ENCODE measurements at places on chromosomes 6 and 20.

DNA sequence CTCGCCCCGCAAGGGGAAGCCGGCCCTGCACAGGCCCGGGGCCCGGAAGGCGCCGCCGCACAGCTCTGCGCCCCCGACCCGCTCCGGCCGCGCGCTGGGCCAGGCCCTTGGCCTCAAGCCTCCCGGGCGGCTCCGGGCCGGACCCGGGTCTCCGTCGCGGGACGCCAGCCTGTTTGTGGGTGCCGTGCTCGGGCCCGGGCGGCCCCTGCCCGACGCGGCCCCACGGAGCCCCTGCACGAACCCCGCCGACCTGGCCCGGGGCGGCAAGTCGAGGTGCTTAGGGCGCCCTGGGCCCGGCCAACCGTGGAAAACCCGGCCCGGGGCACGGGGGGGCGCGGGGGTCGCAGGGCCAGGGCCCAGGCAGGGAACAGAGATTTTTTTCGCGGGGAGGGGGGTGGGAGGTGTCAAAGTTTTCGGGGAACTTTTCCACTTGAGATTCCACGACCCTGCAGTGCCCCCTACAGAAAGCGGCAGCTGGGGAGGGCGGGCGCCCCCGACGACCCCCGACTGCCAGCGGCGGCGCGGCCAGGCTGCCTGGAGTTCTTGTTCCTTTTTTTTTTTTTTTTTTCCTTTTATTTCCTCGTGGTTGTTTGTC lies 805 bp upstream of the STX16 start:
- DNase-seq, result no peak

DNA sequence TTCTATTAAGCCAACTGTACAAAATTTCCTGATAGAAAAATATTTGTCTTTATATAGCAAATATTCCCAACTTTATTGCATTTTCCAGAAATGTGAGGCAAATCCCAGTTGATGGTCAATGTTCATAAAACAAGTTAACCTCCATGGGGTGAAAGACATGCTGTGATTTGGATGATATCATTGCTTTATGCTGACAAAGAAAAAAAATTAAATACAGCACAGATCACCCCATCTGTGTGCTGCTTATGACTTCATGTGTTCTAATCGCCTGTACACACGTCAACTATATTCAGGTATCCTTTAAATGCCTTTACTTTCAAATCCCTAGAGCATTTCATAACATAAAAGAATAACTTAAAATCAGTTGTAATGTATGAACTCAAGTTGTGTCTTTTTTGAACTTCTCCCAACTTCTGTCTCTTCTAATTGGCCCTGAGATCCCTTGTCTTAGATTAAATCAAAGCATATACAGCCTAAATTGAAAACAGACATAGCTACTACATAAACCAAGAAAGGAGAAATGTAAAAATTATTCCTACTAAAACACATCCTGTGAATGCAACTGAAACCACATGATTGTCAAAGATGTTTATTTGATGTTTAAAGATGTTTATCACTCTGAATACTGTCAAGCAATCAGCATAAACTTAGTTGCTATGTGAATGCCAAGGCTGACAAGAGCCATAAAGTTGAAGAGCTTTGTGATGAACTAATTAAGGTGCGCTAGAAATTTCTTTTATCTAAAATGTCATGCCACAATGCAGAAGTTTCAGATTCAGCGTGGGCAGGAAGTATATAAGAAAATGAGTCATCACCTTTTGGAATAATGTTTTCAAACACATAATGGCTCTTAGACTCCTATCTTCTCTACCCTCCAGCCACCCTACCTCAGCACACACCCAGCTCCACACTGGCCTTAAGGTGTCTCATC lies 68.7 kb downstream of the FILIP1 start:
- DNase-seq, result no peak

- no peak for DNase-seq
Observed at GRCh38 chr6:29667158-29667557, 10.3 kb downstream of the MOG start.

- no peak for DNase-seq
Observed at GRCh38 chr6:20569000-20569610, 34.8 kb downstream of the CDKAL1 start.

DNA sequence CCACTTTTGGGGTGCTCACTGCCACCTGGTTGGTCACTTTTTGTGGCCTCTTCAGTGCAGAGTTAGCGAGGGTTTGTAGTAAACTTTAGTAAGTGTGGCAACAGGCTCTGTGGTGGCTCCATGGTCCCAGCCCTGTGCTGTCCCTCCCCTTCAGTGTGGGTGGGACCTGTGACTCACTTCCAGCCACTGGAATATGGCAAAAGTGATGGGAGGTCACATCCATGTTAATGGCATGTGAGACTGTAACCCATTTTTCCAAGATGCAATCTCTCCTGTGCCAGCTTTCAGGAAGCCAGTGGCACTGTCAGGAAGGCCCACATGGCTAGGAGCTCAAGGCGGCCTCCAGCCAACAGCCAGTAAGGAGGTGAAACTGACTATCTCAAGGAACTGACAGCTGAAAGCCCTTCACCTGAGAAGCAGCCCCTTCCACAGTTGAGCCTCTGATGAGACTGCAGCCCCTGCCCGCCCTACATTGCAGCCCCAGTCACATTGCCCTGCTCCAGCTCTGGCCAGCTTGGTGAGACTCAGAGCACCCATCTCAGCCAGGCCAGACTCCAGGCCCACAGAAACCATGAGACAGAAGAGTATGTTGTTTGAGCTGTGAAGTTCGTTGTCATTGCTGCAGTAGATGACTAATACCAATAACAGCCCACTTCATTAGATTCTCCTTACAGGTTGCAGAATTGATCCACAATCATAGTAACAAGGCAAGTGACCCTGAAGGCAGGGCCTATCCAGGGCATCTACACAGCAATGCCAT lies 13.1 kb upstream of the CST7 start:
- no peak for DNase-seq

DNA sequence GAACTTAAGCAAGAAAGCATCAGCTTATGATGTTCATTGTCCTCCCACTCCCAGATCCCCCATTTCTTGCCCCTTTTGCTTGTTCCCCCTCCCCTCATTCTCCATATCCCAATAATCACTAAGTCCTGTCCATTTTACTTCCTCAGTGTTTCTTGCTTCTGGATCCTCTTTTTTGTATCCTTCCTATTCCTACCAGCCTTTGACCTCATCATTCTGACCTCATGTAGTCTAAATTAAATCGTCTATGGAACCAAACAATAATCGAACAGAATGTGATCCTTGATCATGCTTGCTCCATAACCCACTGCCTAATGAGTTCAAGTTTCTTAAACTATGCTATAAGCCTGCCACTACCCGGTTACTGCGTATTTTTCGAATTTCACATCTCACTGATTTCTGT lies 5.4 kb upstream of the RSPH3 start:
- no peak for DNase-seq

DNA sequence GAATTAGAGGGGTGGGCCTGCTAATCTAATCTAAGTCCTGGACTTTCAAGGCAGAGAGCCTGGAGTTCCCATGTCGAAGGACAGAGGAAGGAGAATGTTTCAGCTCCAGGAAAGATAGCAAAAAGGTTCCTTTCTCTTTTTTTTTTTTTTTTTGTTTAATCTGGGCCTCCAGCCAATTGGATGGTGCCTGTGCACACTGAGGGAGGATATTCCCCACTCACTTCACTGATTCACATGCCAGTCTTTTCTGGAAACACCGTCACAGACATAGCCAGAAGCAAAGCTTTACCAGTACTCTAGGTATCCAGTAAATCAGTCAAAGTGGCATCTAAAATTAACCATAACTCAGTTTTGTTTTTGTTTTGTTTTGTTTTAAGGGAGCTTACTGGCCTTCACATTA lies 721.1 kb downstream of the TENT5A start:
- no peak for DNase-seq

DNA sequence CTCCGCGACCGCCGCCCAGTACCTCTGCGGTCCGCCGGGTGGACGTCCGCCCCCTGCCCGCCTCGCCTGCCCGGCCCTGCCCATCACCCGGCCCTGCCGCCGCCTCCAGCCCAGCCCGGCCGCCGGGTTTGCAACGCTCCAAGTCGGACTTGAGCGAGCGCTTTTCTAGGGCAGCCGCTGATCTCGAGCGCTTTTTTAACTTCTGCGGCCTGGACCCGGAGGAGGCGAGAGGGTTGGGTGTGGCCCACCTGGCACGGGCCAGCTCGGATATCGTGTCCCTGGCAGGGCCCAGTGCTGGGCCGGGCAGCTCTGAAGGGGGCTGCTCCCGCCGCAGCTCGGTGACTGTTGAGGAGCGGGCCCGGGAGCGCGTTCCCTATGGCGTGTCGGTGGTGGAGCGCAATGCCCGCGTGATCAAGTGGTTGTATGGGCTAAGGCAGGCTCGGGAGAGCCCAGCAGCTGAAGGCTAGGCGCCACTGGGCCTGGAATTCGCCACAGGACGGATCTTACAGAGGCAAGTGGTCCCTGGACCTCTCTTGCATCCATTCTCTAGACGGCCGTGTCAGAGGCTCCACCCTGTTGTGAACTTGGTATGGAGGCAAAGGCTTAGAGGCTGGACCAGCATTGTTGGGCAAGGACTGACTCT lies 11.8 kb downstream of the FAM110A start:
- peak; percentile 65 for DNase-seq

GRCh38 chr6:1479095-1479494 lies 89.7 kb downstream of the FOXF2 start:
- DNase-seq, result no peak

- DNase-seq, result no peak
Observed at GRCh38 chr20:53001498-53002301, 29.5 kb downstream of the TSHZ2 start.

DNA sequence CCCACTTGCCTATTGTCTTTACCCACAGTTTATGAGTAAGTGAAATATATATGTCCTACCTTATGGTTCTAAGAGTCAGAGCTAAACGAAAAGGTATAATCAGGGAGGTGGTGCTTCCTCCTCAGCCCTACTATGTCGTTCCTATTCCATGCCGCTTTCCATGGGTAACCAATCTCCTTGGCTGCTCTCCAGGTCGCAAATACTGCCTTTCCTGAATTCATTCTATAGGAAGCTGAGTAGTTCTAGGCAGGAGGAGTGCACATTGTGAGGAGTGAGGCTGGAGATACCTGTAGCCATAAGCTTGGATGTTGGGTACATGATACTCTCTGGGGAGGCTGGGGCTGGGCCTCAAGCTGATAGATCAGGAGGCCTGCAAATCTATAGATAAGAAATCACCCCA lies 5.8 kb downstream of the IL20RA start:
- DNase-seq, result no peak

- no peak for DNase-seq
Observed at GRCh38 chr6:97322226-97322625, 39.2 kb upstream of the MMS22L start.
